ELR (cell line): ENCODE measurements at places on chromosomes 6 and 20.

GRCh38 chr6:21501021-21501354 lies 92.6 kb upstream of the SOX4 start:
- DNase-seq = no peak

DNA sequence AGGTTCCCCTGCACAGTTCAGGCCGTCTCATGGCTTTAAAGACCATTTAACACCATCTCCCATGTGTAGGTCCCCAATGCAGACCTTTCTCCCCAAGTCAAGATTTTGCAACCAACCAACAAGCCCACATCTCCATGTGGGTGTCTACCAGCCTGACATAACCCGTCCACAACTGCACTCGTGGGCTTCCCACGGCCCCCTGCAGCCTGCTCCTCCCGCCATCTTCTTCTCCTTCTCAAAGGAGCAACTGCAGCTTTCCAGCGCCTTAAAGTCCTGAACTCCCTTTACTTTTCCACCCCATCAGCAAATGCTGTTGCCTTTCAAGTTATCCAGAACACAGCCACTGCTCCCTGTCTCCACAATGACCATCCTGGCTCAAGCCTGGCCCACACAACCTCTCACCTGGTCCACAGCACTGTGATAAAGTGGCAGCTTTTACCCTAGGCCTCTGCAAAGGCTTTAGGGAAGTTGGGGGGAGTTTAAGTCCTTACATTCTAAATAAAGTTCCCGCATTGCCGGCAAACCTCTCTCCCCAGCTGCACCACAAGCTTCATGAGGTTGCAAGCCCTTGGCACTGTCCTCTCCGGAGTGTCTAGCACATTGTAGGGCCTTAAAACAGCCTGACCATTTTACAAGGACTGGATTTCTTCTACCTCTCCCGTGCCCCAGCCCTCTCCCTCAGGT lies 140.5 kb downstream of the PREX1 start:
- no peak for DNase-seq

DNA sequence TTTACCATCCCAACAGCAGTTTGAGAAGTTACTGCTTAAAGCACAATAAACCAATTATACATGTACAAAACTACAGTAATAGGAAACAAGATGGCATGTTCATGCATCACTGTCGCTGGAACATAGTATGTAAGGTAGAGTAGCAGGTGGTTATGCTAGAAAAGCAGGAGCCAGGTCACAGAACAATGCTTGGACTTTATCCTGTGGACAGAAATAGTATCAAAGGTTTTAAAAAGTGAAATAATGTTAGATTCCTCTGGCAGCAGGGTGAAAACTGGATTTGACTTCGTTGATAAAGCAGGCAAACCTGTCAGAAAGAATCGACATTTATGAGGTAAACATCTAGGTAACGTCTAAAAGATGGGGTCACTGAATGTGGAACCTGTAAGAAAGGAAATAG lies 2.5 kb downstream of the BLOC1S5 start:
- no peak for DNase-seq

DNA sequence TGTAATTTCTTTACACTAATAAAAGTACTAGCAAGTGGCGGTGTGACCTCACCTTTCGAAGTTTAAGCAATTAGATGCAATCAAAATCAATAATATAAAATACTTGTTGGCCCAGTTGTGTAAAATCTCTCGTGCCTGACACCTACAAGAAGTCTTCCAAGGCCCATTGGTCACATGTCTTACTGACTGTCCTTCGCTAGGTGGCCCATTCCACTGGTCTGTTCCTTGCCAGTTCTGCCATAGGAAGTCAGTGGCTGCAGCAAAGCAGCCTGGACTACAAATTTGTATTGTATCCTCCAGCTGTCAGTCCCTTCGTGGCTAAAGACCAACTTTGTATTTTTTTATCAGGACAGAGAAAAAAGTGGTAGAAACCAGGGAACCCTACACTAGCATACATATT lies 61.8 kb downstream of the CYB5R4 start:
- DNase-seq = no peak

- no peak for DNase-seq
Measured at GRCh38 chr20:20367575-20368417, at the start of gene INSM1. Gene INSM1 (plus strand): TSS chr20:20368104. CDS start chr20:20368268, 164 bp downstream.

DNA sequence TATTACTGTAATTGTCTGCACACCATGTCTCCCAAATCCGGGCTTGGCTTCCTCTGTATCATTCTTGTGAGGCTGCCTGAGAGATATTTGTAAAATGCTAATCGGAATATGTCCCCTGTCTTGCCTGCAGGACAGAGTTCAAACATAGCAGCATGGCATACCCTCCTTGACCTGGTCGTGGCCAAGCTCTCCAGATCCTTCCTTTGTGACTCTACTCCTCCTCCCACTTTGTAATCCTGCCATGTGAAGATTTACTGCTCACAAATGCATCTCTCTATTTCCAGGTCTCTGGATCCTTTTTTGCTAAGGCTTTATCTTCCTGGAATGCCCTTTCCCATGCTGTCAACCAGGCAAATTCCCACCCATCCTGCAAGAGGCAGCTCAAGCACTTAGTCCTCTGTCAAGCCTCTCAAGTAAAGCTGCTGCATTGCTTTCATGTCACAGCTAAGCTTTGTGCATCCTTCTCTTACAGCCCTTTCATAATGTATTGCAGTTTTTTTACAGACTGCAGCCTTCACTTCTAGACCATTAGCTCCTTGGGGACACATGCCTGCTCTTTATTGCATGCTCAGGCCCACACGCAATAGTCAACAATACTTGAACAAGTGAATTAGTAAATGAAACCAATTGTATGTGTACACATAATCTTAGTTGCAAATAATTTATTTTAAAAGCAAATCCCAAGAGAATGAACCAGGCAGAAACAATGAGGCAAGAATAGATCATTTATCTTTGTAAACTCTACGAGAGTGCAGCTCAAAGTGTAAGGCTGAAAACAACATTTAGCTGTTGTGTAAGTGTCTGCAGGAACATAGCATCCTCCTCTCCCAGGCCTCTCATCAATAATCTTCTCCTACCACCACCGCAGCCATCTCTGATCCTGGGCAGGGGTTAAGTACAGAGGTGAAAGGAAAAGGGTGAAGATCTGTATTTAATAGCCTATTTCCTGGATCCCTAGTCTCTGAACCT lies 45.8 kb downstream of the HIVEP2 start:
- no peak for DNase-seq

- DNase-seq = no peak
Measured at GRCh38 chr6:107655245-107655644, 165.3 kb downstream of the SOBP start.

GRCh38 chr6:111552241-111552744 lies 53.4 kb downstream of the TRAF3IP2 start:
- DNase-seq = peak; percentile 91

DNA sequence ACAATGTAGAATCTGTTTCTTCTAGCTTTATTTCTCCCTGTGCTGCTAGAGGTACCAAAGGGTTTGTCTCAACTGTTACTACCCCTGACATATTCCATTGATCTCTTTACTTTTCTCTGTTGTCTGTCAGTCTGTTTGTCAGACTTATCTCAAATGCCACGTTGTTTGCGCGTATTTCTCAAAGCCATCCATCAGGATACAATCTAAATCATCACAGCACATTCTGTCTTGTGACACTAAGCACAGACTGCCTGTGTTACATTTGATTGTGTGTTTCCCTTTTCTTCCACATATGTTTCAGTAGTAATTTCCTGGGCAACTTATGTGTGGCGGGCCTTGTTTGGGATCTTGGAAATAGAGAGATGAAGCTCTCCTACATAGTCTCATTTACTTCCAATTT lies 30.2 kb upstream of the SERINC3 start:
- DNase-seq = no peak

DNA sequence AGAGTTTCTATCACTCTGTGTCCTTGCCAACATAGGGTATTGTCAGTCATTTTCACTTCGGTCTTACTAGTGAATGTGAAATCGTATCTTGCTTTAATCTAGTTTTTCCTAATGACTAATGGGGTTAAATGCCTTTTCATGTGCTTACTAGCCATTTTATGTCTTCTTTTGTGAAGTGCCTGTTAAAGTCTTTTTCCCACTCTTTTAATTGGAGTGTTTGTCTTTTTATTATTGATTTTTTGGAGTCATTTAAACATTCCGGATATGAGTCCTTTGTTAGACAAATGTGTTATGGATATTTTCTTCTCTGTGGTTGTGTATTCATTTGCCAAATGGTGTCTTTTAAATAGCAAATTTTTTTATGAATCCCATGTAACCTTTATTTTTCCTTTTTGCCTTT lies 194.6 kb downstream of the CDH26 start:
- DNase-seq = no peak

- DNase-seq = peak; percentile 12
Measured at GRCh38 chr20:58003525-58003924, 224.9 kb downstream of the ANKRD60 start.

DNA sequence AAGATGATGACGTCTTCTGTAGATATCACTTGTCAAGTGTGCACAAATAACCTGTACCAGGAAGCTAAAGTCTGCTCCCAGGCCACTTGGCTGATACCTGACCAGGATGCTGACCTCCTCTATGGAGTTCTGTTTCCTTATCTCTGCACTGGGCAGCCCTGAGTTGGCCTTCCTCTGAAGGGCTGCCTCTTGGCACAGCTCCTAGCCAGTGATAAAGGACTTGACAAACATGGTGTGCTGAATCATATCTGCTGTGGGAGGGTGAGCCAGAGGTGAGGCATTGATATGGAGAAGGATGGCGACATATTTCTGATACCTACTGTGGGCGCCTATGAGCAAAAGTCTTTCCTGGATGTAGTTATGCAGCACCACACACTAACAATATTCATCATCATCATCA lies 32.8 kb upstream of the FOXA2 start:
- DNase-seq = no peak

DNA sequence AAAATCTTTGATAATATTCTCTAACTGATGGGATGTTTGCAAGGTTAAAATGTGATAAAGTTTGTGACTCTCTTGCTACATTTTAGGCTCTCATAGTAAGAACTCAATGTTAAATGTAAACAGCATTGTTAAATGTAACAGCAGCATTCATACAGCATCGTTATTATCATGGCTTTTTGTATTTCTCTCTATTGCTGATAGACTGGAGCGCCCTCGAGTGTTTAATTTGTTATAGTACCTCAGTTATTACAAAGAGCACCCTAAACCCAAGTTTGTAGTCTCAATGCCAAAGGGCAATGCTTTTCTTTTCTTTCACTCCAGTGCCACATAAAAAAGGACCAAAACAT lies 14.9 kb upstream of the TTPAL start:
- DNase-seq = peak; percentile 65

DNA sequence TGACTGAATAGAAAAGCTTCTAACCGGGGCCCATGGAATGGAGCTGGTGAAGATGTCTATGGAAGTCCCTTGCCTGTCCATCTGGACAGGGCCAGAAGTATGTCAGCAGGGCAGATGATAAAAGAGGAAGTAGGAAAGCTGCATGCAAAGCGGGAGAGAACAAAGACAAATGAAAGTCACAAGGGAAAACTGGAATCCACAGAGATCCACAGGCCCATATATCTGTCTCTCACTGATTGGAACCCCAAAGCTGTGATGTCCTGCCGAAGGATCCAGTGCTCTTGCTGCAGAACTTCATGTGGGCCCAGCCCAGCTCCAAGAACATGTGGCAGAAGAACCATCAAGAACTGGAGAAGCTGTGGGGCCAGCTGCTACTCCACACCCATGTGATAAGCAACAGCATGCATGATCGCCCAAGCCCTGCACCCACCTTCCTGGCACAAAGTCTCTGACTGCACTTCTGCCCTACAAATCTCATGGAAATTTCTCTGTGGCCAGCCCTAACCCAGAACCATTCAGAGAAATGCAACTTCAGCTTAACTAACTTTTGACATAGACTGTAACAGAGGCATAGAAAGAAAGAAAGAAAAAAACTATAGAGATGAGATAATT lies 716.0 kb downstream of the KIF16B start:
- no peak for DNase-seq

GRCh38 chr6:12013307-12013719 lies 1.2 kb downstream of the HIVEP1 start:
- no peak for DNase-seq

GRCh38 chr6:163985710-163986109 lies 571.2 kb downstream of the QKI start:
- peak; percentile 23 for DNase-seq

GRCh38 chr6:110331816-110332215 lies 26.3 kb downstream of the METTL24 start:
- DNase-seq = no peak

DNA sequence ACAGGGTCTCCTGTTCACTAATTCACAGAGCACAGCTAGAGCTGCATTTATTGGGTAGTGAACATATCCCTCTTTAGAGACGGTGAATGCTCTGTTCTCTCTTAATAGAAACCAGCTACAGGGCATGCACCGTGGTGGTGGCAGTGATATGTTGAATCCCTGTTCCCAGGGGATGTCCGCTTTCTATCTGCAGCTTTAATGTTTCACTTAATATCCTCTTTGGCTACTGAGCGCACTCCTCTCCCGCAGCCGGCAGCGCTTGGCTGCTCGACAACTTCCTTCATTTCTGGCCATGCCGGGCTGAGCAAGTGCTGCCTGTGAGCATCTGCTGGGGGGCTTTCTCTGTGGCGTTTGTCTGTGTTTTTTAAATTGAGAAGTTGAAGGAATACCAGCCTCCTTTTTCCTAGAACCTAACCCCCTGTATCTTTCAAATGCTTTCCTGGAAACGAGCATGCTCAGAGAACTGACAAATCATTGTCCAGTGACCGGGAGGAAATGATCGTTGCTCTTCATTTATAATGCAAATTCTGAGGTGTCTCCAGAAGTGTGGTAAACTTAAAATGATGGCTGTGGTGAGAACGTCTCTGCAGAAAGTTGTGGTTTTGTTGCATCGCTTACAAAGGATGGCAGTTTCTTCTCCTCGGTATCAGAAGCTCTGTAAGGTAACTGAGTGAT lies 297.9 kb downstream of the UTRN start:
- DNase-seq = peak; percentile 45

GRCh38 chr20:33837096-33837830 lies 26.1 kb downstream of the CHMP4B start:
- no peak for DNase-seq

- no peak for DNase-seq
Measured at GRCh38 chr20:58677808-58678207, 14.8 kb upstream of the NPEPL1 start.

DNA sequence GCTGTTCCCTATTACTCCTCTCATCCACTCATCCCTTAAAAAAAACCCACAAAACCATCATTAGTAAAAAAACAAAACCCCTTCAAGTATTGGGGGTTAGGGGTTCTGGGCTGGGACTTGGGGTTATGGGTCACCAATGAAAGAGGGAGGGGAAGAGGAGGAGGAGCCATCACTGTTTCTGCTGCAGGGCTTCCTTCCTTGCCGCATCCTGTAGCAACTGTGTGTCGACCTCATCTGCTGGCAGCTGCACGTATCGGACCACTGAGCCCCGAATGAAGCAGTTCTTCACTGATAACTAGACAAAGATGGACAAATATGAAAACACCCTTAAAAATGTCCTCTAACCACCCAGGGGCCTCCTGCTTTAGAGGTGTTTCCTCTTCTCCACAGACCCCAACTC lies 2.0 kb upstream of the VARS1 start:
- no peak for DNase-seq

DNA sequence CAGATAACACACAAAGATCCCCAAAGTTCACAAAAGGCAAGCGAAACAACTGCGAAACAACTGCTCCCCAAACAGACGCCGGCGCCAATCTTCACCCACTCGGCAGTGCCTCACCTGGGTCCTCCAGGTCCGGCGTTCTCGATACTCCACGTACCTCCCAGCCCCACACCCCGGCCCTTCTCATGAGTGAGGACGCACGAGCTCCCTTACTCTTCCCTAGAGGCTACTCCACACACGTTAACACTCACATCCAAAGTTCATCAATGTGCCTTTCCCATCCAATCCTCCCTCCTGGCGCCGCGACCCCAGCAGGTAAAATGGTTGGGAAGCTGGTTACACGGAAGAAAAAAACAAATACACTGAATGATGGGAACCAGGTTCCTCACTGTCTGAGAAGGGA lies 77.0 kb downstream of the TAF4 start:
- DNase-seq = no peak
